Activated CD4-positive, alpha-beta T cell treated with anti-CD3 and anti-CD28 coated beads, Interleukin-2, amount 50 U/mL, for 48 hours (primary cell): ENCODE measurements at places on chromosomes 5 and 9.

DNA sequence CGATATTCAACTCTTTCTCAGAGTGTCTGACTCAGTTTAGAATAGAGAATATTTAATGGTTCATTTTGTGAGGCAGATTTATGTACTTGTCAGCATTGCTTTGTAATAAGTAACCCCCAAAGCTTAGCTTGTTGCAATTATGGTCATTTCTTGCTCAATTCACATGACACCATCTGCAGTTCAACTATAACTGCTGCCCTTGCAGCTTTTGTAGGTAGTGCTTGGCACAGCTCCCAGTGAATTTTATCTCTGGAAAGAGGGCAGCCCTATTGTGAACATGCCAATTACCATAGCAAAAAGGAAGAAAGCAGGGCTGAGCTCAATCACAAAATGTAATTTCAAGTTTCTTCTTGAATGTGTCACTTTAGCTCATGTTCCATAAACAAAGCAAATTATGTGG, 1587.7 kb upstream of the ACO1 start:
- no peak for DNase-seq

DNA sequence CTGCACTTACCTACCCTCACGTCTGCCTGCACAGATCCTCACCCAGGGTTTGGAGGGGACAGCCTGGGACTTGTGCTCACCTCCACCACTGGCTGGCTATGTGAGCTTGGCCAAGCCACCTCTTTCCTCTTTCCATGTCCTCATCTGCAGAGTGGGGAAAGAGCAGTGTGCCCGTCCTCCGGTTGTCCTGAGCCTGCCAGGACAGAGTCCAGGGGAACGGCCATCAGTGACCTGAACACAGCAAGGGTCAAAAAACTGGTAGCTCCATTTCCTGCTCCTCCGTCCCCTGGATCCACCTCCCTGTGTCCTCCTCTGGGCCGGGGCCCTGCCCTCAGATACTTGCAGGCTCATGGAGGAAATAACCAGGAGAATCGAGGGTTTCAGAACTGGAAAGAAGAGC, 187.7 kb downstream of the OLFM1 start:
- DNase-seq = no peak

- DNase-seq = no peak
These were observed 104.4 kb downstream of the DENND1A start for GRCh38 chr9:123825342-123826060.

DNA sequence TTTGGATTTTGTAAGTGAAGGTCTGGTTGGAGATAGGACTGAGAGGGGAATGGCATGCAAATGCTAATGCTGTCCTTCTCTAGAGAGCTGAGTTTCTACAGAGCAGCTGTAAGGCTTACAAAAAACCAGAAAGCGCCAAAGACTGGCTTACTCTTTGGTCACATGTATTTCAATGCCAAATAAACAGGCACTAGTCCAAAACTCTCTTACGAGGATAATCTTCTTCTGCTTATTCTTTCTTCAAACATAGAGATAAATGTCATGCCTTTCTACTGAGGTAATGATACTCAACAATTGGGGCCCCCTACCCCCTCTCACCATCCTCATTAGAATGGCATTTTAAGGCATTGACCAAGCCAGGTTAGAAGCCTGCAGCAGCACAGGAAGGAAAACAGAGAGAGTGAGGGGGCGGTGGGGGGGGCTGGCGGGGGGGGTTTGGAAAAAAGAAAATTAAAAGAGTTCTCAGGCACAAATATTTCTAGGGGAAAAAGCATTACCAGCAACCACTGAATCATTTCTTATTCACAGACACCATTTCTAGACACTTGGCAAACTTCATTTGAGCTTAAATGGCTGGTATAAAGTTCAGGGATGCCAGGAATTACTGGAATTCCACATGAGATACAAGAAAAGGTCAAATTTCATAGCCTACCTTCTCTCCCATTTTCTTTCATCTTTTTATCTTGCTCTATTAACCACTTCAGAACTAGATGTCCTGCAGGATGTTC, 34.0 kb downstream of the PUM3 start:
- no peak for DNase-seq

GRCh38 chr5:100797861-100798260, 105.2 kb downstream of the ST8SIA4 start:
- DNase-seq = no peak

DNA sequence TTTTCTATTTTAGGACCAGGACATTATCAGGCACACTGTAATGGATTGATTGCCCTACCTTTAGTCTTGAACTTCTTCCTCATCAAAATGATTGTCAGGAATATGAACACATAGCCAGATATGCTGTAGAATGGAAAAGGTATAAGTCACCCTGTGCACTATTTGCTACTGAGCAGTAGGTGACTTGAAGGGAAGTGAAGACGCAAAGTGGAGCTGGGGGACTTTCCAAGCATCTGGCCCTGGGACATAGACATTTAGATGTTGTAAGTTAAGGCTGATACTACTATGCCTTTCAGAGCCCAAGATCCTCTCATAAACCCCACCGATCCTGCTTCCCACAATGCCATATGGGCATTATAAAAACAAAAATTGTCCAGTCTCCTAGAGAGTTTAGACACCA, 174.5 kb downstream of the DOCK8 start:
- no peak for DNase-seq

- DNase-seq = no peak
These were observed 4.8 kb upstream of the CCDC187 start for GRCh38 chr9:136308702-136309053.

GRCh38 chr9:14119694-14120514, 194.0 kb downstream of the NFIB start:
- no peak for DNase-seq

GRCh38 chr9:99349870-99350269, 127.8 kb downstream of the SEC61B start:
- DNase-seq = no peak

DNA sequence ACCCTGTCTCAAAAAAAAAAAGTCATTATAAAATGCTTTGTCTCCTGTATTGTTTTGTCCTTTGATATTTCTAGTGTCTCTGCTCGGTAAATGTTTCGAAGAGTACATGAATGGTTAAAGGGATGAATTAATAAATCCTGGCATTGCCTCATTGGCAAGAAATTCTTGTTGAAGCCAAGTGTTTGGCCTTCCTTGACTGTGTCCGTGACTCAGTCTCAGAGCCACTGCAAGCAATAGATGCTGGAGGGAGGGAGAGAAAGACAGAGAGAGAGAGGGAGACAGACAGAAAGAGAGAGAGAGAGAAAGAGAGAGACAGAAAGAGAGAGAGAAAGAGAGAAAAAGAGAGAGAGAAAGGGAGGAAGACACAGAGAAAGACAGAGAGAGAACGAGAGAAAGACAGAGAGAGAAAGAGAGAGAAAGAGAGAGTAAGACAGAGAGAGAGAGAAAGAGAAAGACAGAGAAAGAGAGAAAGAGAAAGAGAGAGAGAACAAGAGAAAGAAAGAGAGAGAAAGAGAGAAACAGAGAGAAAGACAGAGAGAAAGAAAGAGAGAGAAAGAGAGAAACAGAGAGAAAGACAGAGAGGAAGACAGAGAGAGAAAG, 72.5 kb upstream of the RXRA start:
- no peak for DNase-seq

DNA sequence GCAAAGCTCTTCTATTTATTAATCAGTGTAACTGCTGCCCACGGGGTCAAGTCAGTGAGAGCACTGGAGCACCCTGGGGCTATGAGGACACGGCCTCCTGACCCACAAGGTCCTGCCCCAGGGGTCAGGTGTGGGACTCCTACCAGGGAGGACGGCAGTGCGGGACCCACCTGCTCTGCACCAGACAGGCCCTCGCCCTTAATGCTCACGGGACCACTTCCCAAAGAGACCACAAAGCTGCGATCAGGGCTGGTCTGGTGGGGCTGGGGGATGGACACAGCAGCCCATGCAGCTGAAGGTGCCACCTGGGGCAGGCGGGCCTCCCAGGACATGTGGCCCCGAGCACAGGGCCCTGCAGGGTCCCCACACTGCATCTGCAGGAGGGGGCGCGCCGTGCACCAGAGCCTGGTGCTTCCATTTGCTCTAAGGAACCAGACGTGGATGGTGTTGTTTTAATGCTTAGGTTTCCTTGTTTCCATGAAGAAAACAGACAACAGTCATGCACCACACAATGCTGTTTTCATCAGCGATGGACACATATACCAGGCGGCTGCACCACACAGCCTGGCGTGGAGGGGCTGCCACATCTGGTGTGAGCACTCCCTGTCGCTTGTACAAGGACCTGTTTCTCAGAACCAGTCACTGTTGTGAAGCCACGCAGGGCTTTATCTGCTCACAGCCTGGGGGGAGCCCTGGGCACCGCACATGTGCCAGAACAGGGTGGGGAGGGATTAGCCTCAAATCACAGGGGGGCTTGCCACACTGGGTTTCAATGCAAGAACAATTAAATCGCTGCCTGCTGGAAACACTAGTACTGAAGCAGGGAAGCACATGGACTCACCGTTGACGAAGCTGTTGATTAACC, 22.6 kb downstream of the CLPTM1L start:
- no peak for DNase-seq

- DNase-seq = no peak
These were observed 213.8 kb downstream of the MLLT3 start for GRCh38 chr9:20408513-20408912.

DNA sequence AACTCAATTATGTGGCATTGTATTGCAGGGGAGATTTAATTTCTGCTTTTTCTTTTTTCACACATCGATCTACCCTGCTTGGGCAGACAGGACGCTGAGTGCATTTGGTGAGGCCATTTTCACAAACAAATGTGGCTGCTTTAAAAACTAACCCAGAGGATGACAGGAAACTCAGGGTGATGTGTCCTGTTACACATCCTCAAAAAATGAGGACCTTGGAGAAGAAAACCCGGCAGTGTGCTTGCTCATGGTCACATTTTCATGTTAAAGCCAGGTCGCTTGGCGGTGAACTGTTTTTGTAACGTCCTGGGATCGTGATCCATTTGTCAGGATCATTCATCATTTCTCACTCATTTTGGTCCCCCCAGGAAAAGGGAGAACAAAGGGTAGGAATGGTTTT, 478.3 kb upstream of the ADAMTS16 start:
- DNase-seq = no peak

GRCh38 chr9:86752733-86753132, 194.6 kb downstream of the GAS1 start:
- no peak for DNase-seq

- no peak for DNase-seq
These were observed 61.9 kb upstream of the ELL2 start for GRCh38 chr5:96023518-96023917.

GRCh38 chr5:14767735-14768507, 103.4 kb downstream of the OTULIN start:
- no peak for DNase-seq

DNA sequence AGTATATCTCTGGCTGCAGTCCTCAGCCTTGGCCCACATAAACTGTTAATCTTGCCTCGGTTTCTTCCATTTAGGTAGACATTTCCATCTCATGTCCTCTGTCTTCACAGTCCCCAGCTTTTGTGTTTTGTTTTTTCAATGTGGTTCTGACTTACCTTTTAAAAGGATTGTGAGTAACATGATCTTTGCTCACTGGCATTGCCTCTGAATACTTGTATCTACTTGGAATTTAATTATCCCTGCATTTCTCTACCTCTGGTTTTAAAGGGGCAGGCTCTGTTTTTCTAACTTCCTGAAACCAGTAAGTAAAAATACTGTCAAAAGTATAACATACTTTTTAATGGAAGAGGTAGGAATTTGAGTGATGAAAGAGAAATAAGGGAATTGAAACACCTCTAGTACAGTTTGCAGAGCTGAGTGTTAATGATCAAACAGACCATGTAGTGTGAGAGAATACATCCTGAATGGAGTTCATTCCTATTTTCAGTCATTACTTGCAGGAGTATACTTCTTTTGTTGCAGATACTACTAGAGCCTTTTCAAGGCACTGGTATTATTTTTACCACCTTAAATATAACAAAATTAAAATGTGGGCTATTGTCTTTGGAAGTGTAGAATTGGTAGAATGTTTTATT, 62.6 kb downstream of the MTREX start:
- no peak for DNase-seq

- DNase-seq = no peak
These were observed 176.6 kb upstream of the C9orf72 start for GRCh38 chr9:27749838-27750237.

DNA sequence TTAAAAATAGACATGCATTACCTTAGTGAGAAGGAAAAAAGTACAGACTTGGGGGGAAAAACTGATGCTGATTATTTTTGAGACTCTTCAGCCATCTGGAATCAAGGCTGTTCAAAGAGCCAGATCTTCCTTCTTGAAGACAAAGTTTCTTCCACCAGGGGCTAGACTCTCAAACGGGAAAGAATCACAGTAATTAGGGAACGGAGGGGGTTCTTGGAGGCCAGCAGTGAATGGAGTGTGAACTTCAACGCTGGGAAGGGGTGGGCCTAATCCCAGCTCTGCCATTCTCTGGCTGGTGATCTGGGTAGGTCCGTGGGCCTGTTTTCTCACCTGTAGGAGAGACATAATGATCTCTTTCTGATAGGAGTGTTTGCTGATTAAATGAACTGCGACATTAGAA, 21.1 kb upstream of the LHX2 start:
- DNase-seq = no peak

- no peak for DNase-seq
These were observed 49.5 kb upstream of the SPINK5 start for GRCh38 chr5:148014276-148014675.

DNA sequence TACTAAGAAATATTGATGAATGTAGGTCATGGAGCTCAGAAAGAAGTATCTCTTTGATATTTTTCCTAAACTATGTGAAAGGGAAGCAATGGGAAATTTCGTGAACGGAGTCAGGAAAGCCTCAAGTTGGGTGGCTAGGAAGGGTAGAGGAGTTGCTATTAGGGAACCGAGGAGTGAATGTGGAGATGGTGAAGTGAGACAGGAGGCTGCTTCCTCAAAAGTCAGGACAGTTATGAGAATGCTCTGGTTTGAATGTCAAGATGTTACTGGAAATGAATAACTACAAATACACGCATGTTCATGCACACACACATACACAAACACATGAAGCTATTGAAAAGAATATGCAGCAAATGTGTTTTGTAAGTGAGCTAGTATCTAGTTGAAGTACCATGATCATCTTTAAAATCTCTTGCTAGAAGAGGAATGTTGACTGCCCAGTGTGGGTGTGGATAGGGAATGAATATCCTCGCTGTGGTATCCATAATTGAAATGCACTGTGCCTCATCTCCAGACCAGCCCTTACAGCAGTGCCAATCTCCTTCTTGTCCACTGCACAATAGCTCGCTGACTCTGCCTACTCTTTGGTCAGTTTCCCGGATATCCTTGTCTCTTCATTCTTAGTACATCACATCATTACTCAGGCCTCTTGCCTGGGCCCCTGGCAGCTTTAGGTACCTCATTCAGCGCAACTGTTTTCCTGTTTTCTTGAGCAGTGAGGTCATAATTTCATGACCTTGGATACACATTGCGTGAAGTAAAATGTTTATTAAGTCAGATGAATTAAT, 21.9 kb upstream of the PDCD1LG2 start:
- DNase-seq = no peak

GRCh38 chr5:74063821-74064220, 437.8 kb downstream of the ARHGEF28 start:
- no peak for DNase-seq

DNA sequence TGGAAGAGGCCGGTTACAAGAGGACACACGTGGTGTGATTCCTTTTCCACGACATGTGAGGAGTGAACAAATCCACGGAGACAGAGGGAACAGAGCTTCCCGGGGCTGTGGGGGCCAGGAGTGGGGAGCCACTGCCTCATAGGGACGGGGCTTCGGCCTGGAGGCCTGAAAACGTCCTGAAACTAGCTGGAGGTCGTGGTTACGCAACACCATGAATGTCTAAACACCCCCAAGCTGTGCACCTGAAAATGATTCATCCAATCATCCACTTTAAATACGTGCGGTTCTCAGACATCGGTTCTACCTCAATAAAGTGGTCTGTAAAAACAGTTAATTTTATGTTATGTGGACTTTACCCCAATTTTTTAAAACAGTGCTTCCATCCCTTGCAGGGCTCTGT, 65.3 kb upstream of the PPP1R26 start:
- DNase-seq = no peak
